ENCODE measurements at places on chromosomes 4 and X.

DNA sequence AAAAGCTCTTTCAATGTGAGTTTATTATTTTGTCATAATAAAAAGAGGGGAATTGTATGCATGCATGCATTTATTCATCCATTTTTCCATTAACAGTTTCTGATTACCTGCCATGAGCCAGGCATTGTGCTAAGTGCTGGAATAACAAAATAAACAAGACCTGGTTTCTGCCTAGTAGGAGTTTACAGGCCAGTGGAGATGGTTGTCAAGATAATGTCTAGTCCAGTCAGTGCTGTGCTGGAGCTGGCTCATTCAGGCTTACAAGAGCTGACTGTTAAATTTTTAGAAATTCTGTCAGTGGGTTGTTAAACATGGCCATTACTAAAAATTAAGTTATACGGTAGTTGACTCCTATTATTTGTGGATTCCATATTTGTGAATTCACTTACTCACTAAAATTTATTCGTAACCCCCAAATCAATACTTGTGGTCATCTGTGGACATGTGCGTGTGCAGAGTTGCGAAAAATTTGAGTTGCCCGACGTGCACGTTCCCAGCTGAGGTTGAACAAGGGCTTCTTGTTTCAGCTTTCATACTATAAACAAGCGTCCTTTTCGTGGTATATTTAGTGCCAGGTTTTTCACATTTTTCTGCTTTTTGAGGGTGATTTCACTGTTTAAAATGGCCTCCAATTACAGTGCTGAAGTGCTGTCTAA lies 172.3 kb upstream of the RPS6KA3 start:
- DNase-seq = no peak

DNA sequence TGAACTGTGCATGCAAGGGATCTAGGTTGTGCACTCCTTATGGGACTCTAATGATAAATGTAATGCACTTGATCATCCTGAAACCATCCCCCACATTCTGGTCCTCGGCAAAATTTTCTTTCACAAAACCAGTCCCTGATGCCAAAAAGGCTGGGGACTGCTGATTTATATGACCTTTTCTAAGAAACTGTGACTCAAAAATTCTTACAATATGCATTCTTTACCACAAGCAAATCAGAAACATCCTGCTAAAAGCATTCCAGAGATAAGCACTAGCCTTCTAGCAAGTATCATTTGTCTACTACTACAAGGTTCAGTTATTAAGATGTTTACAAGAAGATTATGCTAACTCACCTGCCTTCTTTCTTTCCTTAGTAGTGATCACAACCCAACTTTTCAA lies 166.5 kb upstream of the PCDH7 start:
- DNase-seq = no peak

DNA sequence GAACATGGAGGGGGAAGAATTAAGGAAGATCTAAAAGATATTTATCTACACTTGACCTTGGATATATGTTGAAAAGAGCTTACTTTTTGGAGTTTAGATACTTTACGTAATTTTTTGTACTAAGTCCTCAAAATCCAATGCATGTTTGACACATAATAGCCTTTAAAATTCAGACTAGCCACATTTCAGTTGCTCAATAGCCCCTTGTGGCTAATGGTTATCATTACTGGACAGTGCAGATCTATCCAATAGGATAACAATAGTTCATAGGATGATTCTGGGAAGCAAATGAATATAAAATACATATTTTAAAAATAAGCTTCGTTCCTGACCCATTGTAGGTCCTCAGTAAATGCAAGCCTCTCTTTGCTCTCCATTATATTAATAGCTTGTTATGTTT lies 13.8 kb downstream of the AP1AR start:
- peak; percentile 41 for DNase-seq

GRCh38 chrX:148459343-148459742 lies 41.1 kb upstream of the AFF2 start:
- DNase-seq = no peak

- no peak for DNase-seq
These were observed 46.8 kb upstream of the BCOR start for GRCh38 chrX:40144576-40144975.

- no peak for DNase-seq
These were observed 27.0 kb upstream of the LNX1 start for GRCh38 chr4:53618321-53618720.

- DNase-seq = no peak
These were observed 173.6 kb downstream of the CORIN start for GRCh38 chr4:47664051-47664826.

GRCh38 chrX:105872941-105873340 lies 50.6 kb downstream of the NRK start:
- DNase-seq = peak; percentile 53

DNA sequence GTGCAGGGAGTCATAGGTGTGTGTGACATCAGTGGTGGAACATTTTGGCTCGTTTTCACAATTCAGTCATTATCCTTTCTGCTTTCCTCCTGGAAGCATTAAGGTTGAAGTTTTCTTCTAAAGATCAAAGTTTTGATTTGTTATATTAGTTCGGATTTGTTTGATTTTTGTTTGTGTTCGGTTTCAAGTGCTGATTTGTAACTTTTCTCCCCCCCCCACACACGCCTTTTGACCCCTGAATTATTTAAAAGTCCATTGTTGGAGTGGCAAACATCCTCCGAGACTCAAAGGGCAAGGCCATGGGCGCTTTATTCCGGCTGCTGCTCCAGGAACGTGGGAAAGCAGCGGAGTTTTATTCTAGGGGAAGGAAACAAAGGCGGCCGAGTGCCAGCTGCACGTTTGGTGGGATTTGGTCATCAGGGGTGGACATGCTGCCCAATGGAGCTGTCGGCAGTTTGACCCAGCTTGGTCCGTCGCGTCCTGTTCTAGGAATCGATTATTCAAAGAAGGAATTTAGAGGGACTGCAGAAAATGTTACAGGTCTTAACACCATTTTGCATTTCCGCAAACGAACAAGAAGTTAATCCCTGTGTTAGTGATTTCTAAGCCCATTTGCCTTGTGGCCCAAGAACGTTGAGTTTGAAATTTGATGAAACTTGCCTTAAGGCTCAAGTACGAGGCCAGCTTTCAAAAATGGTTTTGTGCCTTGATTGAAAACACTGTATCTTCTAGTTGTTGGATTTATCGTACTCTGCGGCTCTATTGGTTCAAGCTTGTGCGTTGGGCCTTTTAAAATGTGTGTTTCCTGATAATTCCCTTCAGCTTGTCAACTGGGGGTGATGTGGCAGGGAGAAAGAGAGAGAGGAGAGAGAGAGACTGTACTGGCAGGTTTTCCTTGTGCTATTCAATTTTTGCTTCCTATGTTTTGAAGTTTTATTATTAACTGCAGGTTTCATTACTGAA lies 565 bp upstream of the ZNF41 start:
- DNase-seq = peak; percentile 41

DNA sequence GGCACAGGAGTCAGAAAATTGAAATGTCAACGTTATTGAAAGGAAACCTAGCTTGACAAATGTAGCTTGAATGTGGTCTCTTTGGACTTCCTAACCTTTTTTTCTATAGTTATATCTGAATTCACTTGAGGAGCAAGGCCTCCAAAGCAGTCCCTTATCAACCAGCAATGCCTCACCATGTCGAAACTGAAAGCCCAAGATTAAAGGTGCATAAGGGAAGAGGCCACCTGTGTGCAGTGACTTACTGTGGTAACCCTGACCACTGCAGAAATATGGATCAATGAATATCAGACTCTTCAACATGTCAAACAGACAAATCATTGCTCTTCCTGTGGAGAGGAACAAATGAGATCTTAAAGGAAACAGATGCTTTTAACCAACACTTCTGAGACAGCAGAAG lies 95.0 kb upstream of the GIMD1 start:
- DNase-seq = no peak

Data from fibroblast of mammary gland (primary cell).